Activated T-helper 17 cell treated with anti-CD3 and anti-CD28 coated beads, Interleukin-2, amount 50 U/mL, for 72 hours (primary cell): ENCODE measurements at places on chromosomes 1 and 21. TPM values are rescaled to one million over a fixed set of nuclear protein-coding genes. Genes with fewer than 3 reads are reported as not detected.

The SMCP gene
- total RNA-seq: not detected

The DENND2D gene
- 148 TPM for total RNA-seq

The ZMYND12 gene
- total RNA-seq: 0.50 TPM

The CELA3B gene
- not detected for total RNA-seq

The AHCTF1 gene
- total RNA-seq: 30.8 TPM

The OR10J5 gene
- total RNA-seq: not detected

The MTF1 gene
- 27.2 TPM for total RNA-seq

The GJA4 gene
- not detected for total RNA-seq

The HSD3B2 gene
- not detected for total RNA-seq

The S100B gene
- not detected for total RNA-seq

The ENSA gene
- total RNA-seq: 199 TPM

The GNG12 gene
- total RNA-seq: 0.13 TPM

The OR2L5 gene
- total RNA-seq: not detected

The FOXO6 gene
- 0.26 TPM for total RNA-seq
